MM.1S (cell line): ENCODE measurements at places on chromosomes 13 and 19.

DNA sequence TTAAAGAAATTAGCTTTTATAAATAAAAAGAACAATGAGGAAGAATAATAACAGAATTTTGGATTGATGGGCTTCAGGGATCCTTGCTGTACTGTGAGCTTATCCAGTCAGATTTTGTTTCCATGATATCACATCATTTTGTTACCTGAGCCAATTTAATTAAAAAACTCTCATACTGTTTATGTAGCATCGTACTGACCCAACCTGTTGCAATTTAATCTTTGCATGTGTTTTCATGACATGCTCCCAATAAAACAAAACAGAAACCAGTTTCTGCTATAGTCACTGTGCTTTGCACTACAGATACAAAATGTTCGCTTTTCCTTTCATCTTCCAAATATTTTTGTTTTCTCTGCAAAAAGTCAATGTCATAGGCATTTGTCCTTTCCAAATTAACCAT lies 109.7 kb upstream of the RNF113B start:
- DNase-seq = no peak

DNA sequence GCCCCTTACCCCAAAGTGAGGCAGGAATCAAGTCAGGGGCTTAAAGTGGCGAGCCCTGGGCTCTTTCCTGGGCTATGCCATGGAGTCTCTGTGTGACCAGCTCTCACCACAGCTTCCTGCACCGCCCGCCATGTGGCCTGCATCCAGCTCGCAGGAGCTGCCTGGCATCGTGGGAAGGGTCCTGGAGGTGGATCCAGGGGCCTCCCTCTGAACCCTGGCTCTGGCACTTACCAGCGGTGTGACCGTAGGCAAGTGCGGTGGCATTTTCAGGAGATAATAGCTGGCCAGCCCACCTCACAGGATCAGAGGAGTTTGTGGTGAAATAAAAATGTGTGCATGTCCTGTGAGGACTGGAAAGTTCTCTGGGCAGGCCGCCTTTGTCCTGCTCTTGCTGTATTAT lies 26.0 kb downstream of the DHRS12 start:
- DNase-seq = no peak

DNA sequence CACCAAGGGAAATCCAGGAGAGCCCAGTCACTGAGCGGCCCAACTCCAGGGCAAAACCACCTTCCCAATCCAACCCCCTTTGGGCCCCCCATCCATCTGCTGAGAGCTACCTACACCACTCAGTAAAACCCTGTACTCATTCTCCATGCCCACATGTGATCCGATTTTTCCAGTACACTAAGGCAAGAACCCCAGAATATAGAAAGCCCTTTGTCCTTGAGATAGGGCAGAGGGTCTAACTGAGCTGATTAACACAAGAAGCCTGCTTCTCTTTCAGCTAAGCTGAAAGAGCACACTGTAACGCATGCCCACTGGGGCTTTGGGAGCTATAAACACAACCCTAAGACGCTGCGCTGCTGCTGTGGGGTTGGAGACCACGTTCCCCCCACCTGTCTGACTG lies 36.0 kb downstream of the PBX4 start:
- no peak for DNase-seq

- DNase-seq = no peak
These were observed 6.4 kb upstream of the RASL11A start for GRCh38 chr13:27264181-27264580.

DNA sequence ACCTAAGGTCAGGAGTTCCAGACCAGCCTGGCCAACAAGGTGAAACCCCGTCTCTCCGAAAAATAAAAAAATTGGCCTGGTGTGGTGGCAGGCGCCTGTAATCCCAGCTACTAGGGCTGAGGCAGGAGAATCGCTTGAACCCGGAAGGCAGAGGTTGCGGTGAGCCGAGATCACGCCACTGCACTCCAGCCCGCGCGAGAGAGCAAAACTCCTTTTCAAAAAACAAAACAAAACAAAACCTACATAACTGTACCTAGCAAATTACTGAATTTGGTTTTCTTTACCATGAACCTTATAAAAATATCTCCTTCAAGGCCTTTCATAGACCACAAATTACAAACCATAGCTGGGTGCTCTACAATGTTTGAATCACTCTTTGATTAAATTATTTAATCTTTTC lies 760 bp downstream of the ZNF91 start:
- DNase-seq = no peak

DNA sequence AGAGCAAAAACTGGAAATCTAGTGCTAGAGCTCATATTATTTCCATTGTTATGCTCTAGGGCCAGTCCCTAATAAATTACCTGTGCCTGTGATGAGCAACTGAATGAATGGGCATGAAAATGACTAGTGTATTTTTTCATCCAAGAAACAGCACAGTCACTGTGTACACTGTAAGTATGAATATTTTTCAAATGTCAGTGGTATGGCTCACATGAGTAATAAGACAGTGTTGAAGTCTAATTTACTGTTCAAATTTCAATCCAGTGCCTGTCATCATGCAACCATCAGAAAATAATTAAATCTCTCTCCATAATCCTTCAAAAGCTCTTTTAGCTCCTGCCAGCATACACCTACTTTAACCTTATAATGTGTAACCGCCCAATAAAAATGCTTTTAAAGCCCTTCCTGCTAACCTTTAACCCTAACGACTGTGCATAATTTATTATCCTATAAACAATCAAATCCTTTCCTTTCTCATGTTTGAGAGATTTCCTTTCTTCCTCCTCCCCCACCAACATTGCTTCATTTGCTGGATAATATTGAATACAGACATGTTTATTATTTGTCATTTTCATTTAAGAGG lies 378.3 kb downstream of the GPC5 start:
- DNase-seq = no peak

- no peak for DNase-seq
These were observed 32.2 kb downstream of the ZNF136 start for GRCh38 chr19:12194827-12195731.

DNA sequence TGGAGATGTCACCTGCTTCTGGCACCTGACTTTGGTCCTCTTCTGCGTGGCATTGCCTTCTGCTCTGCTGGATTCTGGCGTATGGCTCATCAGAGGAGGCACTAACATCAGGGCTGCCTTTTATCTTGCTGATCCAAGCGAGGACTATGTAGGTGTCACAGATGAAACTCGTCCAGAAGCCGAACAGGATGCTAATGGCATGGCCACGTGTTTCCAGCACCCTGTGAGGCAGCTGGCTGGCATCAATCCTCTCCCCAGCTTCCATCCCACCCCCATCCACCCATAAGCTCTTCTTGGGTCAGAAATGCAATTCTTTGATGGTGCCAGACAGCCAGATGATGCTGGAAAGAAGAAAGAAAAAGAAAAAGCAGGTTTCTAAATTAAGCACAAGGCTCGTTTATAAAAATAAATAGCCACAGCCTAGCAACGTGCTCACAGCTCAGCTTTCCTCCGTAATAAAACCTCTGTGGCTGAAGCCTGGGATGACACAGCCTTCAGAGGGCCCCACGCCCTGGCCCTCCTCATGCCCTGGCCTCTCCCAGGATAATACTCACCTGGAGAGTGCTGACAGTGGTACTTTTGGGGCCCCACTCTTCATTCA lies 212.9 kb upstream of the SERP2 start:
- peak; percentile 19 for DNase-seq

GRCh38 chr13:91111476-91112200 lies 235.8 kb upstream of the MIR17HG start:
- DNase-seq = no peak

DNA sequence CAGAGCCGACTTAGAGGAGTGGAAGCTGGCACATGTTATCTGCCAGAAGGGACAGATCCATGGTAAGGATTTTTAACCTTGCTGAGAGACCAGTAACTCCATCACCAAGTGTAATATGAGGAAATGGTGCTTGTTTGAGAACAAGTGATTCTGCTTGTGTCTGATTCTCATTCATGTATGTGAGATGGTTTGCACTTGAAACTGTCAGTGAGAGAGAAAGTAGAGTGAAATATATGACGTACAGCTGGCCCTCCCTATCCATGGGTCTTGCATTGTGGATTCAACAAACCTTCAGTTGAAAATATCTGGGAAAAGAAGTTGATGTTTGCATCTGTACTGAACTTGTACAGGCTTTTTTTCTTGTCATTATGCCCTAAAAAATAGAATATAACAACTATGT lies 2.0 kb upstream of the ZNF461 start:
- no peak for DNase-seq

GRCh38 chr19:52997975-52998374 lies 15.7 kb upstream of the ERVV-1 start:
- DNase-seq = no peak

DNA sequence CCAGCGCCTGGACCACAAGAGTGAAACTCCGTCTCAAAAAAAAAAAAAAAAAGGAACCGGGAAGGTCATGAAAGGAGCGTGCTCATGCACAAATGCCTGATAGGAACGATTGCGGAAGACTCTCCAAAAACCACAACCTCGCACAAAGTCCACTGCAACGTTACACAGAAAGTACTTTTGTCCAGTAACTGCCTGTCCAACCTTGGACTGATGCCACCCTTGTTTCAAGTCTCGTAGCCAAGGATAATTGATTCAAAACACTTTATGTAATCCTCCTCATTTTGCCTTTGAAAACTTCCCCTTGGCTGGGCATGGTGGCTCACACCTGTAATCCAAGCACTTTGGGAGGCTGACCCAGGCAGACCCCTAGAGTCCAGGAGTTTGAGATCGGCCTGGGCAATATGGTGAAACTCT lies 13.7 kb downstream of the LGALS7 start:
- DNase-seq = no peak

DNA sequence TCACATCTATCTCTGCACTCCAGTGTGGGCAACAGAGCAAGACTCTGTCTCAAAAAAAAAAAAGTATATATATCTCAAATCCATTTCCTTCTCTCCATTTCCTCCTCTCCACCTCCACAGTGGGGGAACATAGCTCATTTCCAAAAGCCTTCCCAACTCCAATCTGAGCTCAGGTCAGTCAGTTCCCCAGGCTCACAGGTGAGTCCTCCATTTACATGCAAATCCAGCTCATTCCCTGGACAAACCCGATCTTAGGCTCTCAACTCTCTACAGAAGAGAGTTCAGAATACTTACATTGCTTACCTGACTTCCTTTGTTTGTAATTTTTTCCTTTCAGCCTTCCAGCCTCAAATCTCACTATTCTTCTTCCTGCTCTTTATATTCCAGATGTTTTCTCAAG lies 518.3 kb downstream of the GPC6 start:
- DNase-seq = no peak

GRCh38 chr19:3441089-3441985 lies 39.0 kb downstream of the SMIM24 start:
- DNase-seq = no peak

DNA sequence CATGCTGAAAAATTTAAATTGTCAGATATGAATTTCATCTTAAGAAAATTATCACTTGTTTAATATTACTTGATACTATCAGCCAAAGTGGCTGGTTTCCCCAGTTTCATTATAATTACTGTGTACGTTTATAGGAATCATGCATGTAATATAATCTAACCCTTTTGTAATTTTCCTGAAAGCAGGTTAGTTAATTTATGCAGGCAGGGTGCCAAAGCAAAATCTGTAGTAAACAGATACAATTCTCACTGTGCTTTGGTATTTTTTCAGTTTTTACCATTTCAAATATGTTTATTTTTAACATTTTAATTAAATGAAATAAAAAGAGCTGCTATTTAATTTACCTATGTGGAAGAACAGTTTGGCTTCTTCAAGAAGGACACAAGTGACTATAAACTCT lies 1227.5 kb upstream of the MIR17HG start:
- no peak for DNase-seq

DNA sequence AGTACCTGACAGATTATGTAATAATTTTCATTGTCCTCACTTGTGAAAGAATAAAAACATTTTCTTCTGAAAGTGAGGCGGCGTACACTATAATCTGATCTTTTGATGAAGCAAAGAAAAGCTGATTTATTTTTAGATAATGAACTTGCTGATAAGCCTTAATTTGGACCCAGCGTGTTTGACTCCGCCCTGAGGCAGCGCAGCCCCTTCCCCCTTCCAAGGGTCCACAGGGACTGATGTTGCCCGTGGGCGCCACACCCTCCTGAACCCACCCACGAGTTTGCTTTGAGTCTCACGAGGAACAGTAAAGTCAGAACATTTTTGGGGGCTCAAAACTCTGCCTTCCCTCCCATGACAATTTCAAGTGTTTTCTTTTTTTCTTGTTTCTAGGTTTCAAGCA lies 40.0 kb downstream of the TEX29 start:
- DNase-seq = no peak

GRCh38 chr19:12159773-12160414 lies 3.0 kb upstream of the ZNF136 start:
- no peak for DNase-seq

DNA sequence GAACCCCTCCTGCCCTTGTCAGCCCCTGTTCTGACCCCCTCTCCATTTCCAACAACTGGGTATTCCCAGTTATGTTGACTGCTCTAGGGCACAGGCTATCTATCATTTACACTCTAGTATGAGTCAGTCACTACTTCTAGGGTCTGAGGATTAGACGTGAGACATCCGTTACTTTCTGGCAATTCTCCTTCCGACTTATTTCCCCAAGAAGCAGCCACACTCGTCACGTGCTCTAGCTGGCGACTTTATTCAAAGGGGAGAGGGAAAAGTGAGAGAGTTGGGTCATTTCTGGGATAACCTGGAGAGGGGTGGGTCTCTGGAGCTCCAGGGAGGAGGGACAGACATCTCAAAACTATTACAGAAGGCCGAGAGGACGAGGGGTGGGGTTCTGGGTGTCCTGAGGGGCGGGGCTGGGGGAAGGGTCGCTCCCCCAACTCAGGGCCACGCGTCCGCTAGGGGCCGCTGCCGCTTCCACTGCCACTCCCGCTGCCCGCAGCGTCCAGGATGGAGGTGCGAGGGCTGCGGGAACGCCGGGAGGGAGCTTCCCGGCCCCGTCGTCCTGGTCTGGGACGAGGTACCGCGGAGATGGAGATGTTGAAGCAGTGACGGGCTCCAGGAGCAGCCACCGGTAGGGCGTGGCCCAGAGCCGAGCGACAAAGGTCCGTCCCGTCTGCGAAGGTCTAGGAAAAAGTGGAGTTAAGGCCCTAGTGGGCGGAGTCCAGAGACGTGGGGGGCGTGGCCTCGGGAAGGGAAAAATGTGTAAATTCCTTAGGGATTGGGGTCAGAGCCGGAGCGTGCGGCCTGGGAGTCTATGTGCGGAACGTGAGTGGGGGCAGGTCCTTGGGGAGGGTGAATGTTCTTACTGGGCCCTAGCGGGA lies 8.9 kb downstream of the RTBDN start:
- DNase-seq = no peak

GRCh38 chr19:34104096-34104495 lies 68.2 kb upstream of the LSM14A start:
- no peak for DNase-seq

DNA sequence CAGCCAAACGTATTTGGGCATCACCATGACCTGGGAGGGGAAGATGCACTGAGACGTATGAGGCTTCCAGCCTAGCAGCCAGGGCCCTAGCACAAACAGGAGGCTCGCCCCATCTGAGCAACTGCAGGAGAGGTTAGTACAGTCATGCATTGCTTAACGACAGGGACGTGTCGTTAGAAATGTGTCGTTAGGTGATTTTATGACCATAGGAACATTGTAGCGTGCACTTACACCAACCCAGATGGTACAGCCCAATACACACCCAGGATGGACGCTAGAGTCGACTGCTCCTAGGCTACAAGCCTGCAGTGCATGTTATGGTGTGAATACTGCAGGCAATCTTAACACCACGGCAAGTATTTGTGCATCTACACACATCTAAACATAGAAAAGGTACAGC lies 9.3 kb downstream of the CD177 start:
- no peak for DNase-seq
